ENCODE measurements at places on chromosomes 16 and 17. TPM values are rescaled to one million over a fixed set of nuclear protein-coding genes. Genes with fewer than 3 reads are reported as not detected.

The MT1F gene
- total RNA-seq: 142 TPM

The OR1E2 gene
- not detected for total RNA-seq

The KRT25 gene
- not detected for total RNA-seq

- no peaks in the 10 kb centered on the region for H3K4me1 ChIP-seq
- no peak overlapping the region for H3K4me3 ChIP-seq
- H3K27ac ChIP-seq: no peak overlapping the region
- H3K36me3 ChIP-seq: no peaks in the 10 kb centered on the region
- H3K27me3 ChIP-seq: no peaks in the 10 kb centered on the region
Measured at GRCh38 chr16:74431516-74431915, 10.2 kb upstream of the CLEC18B start.

GRCh38 chr17:69428252-69428980 is 13.9 kb downstream of the MAP2K6 start:
- no peak overlapping the region for H3K4me3 ChIP-seq
- H3K27ac ChIP-seq: no peak overlapping the region
- H3K4me1 ChIP-seq: no peaks in the 10 kb centered on the region
- H3K36me3 ChIP-seq: no peaks in the 10 kb centered on the region

DNA sequence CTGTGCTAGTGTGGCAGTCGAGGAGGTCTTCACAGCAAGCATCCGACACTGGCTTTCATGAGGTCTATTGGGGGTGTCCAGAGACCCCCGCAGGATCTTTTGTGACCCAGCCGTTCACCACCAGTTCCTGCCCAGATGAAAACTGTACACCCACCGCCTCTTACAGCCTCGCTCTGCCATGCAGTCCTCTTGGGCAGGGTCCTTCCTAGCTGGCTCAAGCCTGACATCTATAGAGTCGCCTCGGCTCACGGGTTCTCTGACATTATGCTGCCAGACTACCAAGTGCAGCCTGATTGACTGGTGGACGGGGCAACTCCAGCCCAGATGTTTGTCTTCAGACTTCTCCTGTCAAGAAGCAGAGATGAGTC is 14.6 kb upstream of the CLEC10A start:
- H3K4me1 ChIP-seq: peaks cover 6% of the 10 kb centered on the region
- no peak overlapping the region for H3K27ac ChIP-seq
- H3K36me3 ChIP-seq: peaks cover 2% of the 10 kb centered on the region
- DNase-seq: no peak

- no peaks in the 10 kb centered on the region for H3K27me3 ChIP-seq
- DNase-seq: no peak
- H3K36me3 ChIP-seq: no peaks in the 10 kb centered on the region
- H3K27ac ChIP-seq: no peak overlapping the region
- H3K4me3 ChIP-seq: no peak overlapping the region
Measured at GRCh38 chr16:54554581-54554980, 268.0 kb upstream of the IRX3 start.

GRCh38 chr16:68470461-68471150 is 22.3 kb upstream of the SMPD3 start:
- H3K4me1 ChIP-seq: peaks cover 41% of the 10 kb centered on the region
- peak overlapping the region; percentile 50 for H3K4me3 ChIP-seq
- H3K27ac ChIP-seq: peak overlapping the region; percentile 80
- DNase-seq: no peak

The MYL11 gene
- total RNA-seq: not detected

The OMG gene
- 0.05 TPM for total RNA-seq

The GGT6 gene
- 0.19 TPM for total RNA-seq

GRCh38 chr17:71252436-71252835 is 868.4 kb upstream of the SOX9 start:
- no peak overlapping the region for H3K4me3 ChIP-seq
- no peaks in the 10 kb centered on the region for H3K27me3 ChIP-seq
- no peak overlapping the region for H3K27ac ChIP-seq
- no peak for DNase-seq
- H3K36me3 ChIP-seq: no peaks in the 10 kb centered on the region

DNA sequence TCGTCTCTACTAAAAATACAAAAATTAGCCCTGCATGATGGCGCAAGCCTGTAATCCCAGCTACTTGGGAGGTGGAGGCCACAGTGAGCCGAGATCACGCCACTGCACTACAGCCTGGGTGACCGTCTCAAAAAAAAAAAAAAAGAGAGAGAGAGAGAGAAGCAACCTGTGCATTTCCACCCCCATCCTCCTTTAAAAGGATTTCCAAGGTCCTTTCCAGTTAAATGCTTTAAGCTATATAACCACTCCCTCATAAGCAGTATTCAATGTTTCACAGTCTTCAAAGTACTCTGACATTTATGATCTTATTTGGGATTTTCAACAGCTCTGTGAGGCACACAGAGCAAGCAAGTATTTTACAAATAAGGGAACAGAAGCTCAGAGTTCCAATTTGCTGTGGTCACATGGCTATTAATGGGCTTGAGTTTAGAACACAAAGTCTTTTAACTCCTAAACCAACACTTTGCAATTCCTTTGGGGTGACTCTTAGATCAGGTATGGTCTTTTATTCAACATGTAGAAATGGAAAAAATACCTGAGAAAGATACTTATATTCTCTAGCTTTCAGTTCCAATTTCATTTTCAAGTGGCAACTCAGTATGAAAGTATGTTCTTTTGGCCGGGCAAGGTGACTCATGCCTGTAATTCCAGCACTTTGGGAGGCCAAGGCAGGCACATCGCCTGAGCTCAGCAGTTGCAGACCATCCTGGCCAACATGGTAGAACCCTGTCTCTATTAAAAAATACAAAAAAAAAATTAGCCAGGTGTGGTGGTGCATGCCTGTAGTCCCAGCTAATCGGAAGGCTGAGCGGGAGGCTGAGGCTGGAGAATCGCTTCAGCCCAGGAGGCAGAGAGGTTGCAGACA is 31.3 kb downstream of the SPOP start:
- H3K36me3 ChIP-seq: peaks cover 2% of the 10 kb centered on the region
- H3K27me3 ChIP-seq: no peaks in the 10 kb centered on the region
- no peak for DNase-seq

The RNF222 gene
- not detected for total RNA-seq

GRCh38 chr17:59084154-59084553 is 22.5 kb downstream of the TRIM37 start:
- no peak for DNase-seq

- H3K4me3 ChIP-seq: no peak overlapping the region
- no peaks in the 10 kb centered on the region for H3K4me1 ChIP-seq
- no peak overlapping the region for H3K27ac ChIP-seq
Measured at GRCh38 chr16:50497592-50497991, 50.6 kb upstream of the NKD1 start.

- H3K27me3 ChIP-seq: no peaks in the 10 kb centered on the region
- H3K27ac ChIP-seq: no peak overlapping the region
- H3K4me3 ChIP-seq: no peak overlapping the region
- DNase-seq: no peak
Measured at GRCh38 chr17:41421116-41421515, 3.3 kb downstream of the KRT37 start.

GRCh38 chr17:67157732-67158639 is 87.0 kb downstream of the HELZ start:
- H3K36me3 ChIP-seq: no peaks in the 10 kb centered on the region
- H3K27ac ChIP-seq: no peak overlapping the region
- H3K4me3 ChIP-seq: no peak overlapping the region

- H3K27me3 ChIP-seq: no peaks in the 10 kb centered on the region
- H3K36me3 ChIP-seq: no peaks in the 10 kb centered on the region
- no peak for DNase-seq
Measured at GRCh38 chr16:81210807-81211206, 27.7 kb upstream of the BCO1 start.

DNA sequence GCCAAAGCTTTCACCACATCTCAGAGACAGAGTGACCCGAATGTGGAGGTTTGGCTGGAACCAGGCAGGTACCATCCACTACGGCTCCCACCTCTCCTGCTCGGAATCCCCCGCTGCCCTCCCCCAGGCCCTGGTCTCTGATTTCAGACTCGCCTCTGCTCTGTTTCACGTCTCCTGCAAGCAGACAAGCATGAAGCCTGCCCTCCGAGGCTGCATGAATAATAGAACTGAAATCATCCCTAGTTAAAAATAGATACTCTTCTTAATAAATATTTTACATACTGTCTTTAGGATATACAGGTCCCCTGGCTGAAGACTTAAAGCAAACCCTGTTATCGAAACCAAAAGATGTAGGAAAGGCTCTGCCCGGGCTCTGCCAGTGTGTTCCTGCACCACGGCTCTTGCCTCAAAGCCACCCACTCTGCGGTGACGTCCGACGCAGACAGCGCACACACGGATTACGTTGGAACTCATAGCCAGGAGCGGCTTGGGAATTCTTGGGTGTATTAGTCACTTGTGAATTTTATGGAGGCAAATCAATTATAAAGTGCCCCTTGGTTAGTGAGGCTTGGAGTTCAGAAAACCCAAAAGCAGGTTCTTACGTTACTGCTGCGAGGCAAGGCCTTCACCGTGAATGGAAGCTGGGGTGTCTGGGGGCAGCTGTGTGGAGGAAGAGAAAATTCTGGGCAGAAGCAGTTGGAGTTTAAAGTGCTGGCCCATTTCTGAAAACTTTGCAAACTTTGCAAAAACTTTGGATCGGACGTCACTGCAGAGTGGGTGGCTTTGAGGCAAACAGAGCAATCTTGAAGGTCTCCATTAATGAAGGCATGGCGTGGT is 25.6 kb upstream of the NPTX1 start:
- H3K4me3 ChIP-seq: no peak overlapping the region
- no peaks in the 10 kb centered on the region for H3K36me3 ChIP-seq
- H3K27ac ChIP-seq: no peak overlapping the region
- DNase-seq: no peak
- no peaks in the 10 kb centered on the region for H3K4me1 ChIP-seq

DNA sequence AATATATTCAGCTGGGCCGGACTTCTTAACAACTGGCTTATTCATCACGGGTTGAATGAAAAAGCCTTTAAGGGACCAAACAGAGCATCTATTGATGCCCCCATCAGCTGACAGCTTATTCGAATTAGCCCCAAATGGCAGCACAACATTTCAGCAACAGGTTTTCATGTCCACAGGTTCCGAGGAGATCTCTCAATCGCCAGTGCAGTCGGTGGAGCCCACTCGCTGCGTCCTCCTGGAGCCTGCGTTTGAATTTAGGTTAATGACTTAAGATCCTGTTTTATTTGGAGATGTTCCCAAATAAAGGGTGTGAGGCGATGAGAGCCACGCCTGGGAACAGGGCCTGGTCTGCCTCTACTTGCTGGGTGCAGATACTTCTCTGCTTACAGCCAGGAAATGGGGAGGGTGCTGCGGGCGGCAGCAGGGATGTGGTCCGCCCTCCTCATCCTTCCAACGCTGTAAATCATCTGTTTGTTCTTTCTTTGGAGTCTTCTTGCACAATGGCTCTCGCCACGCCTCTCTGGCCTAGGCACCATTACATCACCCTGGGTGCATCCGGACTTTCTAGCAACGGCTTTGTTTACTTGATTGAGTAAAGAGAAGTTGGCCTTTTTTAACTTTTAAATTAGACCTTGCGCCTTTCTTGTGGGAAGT is 22.6 kb downstream of the NDE1 start:
- no peak overlapping the region for H3K4me3 ChIP-seq
- no peaks in the 10 kb centered on the region for H3K36me3 ChIP-seq
- peak; percentile 56 for DNase-seq
- peaks cover 11% of the 10 kb centered on the region for H3K4me1 ChIP-seq

DNA sequence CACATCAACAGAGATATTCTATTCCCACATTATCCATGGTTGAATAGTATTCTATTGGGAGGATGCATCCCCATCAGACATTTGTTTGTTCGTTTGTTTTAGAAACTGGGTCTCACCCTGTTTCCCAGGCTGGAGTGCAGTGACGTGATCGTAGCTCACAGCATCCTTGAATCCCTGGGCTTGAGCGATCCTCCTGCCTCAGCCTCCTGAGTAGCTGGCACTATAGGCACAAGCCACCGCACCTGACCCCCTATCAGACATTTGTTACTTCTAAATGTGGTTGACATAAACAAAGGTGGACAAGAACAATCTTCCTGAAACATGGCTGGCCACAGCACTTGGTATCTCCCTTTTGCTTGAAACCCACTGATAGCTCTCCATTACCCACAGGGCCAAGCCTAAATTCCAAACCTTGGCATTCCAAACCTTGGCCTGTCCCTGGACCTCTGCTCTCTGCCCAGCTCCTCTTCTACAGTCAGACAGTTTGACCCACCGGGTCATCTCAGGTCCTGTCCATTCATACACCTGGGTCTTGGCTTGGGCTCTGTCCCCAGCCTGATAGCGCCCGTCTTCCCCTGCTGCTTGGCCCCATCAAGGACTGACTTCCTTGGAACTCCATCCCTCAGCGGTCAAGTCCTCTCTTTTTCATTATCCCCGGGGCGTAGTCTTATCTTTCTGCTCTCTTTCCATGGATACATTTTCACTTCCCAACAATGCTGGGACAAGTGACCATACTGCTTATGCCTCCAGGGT is 1.5 kb upstream of the PRR29 start:
- peaks cover 4% of the 10 kb centered on the region for H3K4me1 ChIP-seq
- no peak for DNase-seq
- H3K36me3 ChIP-seq: no peaks in the 10 kb centered on the region
- H3K27me3 ChIP-seq: peaks cover 2% of the 10 kb centered on the region
- H3K27ac ChIP-seq: no peak overlapping the region

The NOD2 gene
- 1.3 TPM for total RNA-seq

DNA sequence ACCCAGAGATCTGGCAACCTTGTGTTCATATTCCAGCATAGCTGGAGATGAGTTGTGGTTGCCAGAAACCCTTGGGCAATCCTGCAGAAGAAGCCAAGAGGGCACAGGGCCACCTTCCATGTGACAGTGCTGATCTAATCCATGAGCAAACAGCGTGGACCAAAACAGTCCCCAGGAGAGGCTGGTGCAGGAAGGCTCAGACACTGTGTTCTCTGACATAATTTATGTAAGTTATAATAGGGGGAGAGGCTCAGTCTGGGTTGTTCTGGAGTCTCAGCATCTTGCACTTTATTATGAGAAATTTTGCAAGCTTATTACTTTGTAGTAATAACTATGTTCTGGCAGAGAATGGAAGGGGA is 273.9 kb downstream of the HAPSTR1 start:
- H3K4me1 ChIP-seq: peaks cover 17% of the 10 kb centered on the region
- H3K36me3 ChIP-seq: no peaks in the 10 kb centered on the region
- H3K27me3 ChIP-seq: no peaks in the 10 kb centered on the region
- no peak for DNase-seq

The CES1 gene
- 8.4 TPM for total RNA-seq

DNA sequence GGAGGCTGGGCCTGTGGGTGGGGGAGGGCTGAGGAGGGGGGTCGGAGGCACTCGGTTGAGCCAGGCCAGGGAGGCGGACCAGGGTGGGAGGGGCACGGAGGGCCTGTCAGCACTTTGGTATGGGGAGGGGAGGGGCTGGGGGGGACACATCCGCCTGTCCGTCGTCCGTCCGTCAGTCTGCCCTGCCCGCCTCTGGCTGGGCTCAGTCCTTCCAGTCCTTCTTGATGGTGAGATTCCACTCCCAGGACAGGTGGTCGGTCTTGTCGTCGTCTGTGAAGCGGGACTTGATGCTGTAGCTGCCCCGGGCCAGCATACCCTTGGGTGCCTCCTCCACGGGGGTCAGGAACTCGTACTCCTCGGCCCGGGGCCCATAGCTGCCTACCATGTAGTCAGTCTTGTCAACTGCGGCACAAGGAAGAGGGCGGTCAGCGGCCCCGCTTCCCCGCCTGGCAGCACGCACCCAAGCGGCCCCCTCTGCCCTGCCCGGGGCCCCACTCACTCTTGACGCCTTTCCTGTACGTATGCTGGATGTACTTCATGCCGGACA is 2.4 kb downstream of the ARHGDIA start:
- no peak overlapping the region for H3K4me3 ChIP-seq
- peaks cover 21% of the 10 kb centered on the region for H3K4me1 ChIP-seq

The TMEM100 gene
- total RNA-seq: 0.09 TPM

GRCh38 chr16:78903237-78903636 is 697.3 kb downstream of the MAF start:
- DNase-seq: no peak
- H3K4me1 ChIP-seq: no peaks in the 10 kb centered on the region
- no peak overlapping the region for H3K27ac ChIP-seq
- no peaks in the 10 kb centered on the region for H3K27me3 ChIP-seq

GRCh38 chr16:67796099-67796718 is 10.2 kb downstream of the RANBP10 start:
- no peak overlapping the region for H3K27ac ChIP-seq
- H3K4me3 ChIP-seq: no peak overlapping the region
- H3K4me1 ChIP-seq: peaks cover under 1% of the 10 kb centered on the region
